Effector memory CD8-positive, alpha-beta T cell (primary cell): ENCODE measurements at places on chromosomes 13 and 19.

GRCh38 chr13:97390941-97391600, 42.9 kb upstream of the RAP2A start:
- DNase-seq, result no peak

- no peak for DNase-seq
Observed at GRCh38 chr19:48963371-48964204, 1.5 kb upstream of the FTL start.

- no peak for DNase-seq
Observed at GRCh38 chr19:18456974-18457373, 19.0 kb upstream of the ISYNA1 start.

DNA sequence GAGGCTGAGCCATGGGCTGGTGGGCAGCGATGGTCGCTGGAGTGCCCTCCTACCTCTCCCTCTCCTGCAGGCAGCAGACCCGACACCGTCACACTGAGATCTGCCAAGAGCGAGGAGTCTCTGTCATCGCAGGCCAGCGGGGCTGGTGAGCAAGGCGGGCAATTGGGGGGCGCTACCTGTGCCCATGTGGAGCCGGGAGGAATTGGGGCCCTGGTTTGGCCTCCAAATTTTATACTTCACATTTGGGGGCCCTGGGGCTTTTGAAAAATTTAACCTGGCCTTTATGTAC, 9.9 kb downstream of the ARHGAP33 start:
- DNase-seq, result no peak

DNA sequence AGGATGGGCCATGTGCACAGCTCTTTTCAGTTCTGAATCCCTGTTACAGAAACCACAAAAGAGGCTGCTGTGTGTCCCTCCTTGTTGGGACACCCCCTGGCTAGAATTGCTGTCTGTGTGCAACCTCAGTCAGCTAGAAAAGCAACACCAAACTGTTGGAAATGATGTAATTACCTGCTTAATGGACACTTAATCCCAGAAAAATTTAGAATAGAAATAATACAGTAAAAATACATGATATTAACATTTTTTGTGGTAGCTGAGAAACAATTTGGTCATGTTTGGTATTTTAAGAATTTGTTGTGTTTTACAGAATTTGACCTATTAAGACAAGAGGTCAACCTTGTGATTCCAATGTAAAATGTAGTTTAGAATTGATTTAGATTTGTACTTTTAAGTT, 46.8 kb downstream of the FAM124A start:
- no peak for DNase-seq

- DNase-seq, result no peak
Observed at GRCh38 chr13:85586422-85586831, 212.8 kb downstream of the SLITRK6 start.

GRCh38 chr19:1748115-1748872, 5.0 kb upstream of the ONECUT3 start:
- DNase-seq, result no peak

DNA sequence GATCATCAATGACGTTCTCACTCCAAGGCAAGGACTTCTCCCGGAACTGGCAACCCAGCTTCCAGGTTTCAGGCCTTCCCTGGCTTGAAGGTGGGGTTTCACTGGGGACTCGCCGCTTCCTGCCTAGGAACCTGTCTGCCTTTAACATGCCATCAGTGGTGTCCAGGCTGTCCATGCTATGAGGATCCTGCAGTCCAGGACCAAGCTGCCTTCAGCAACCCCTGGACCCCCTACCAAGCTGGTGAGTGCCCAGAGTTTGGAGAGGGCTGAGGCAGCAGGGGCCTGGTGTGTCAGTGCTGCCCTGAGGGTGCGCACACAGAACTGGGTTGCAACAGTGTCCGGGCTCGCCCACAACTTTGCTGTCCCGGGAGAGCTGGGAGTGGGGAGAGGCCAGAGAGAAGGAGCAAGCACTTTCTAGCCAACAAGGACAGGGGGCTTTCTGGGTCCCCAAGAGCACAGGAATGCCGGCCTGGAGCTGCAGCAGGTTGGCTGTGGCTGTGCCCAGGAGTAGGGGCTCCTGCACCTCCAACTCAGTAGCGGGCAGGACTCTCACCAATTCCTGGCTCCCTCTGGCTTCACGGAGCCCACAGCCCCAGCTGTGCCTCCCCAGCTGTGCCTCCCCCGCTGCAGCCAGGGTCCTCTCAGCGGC, 1563.2 kb upstream of the MIR17HG start:
- no peak for DNase-seq
